ENCODE measurements at places on chromosomes 7 and 10.

- no peak for DNase-seq
These were observed 171.4 kb upstream of the NUPR2 start for GRCh38 chr7:56287429-56288138.

DNA sequence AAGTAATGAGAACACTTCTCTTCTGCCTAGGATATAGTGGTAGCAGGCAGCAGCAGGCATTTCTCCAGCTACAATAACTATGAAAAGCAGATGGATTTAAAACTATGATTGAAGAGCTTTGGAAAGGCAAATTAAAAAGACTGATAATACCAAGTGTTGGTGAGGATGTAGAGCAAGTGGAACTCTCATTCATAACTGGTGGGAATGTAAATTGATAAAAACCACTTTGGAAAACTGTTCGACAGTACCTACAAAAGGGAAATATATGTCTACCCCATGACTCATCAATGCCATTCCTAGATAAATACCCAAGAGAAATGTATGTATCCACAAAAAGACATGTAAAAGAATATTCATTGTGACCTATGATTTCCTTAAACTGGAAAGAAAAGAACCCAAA, 14.6 kb downstream of the ARMC3 start:
- no peak for DNase-seq

DNA sequence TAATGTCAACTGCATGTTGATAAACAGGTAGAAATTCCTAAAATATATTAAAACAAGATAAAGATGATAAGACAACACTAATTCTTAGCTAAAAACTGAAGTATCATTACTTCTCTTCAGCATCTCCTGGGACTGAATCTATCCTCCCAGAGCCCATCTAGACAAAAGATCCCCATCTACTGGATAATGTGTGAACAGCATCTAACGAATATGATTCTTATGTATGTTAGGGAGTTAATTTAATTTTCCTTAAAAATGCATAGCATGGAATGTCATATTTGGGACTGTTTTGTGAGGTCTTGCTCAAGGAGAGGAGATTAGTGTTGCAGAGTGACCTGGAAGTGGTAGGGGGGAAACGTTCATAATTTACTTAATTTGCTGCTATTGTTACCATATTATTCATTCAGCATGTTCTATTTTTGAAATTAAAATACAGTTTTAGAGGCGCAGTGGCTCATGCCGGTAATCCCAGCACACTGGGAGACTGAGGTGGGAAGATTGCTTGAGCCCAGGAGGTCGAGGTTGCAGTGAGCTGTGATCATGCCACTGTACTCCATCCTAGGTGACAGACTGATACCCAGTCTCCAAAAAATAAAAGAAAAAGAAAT, 305.1 kb upstream of the CSTF2T start:
- peak; percentile 12 for DNase-seq

DNA sequence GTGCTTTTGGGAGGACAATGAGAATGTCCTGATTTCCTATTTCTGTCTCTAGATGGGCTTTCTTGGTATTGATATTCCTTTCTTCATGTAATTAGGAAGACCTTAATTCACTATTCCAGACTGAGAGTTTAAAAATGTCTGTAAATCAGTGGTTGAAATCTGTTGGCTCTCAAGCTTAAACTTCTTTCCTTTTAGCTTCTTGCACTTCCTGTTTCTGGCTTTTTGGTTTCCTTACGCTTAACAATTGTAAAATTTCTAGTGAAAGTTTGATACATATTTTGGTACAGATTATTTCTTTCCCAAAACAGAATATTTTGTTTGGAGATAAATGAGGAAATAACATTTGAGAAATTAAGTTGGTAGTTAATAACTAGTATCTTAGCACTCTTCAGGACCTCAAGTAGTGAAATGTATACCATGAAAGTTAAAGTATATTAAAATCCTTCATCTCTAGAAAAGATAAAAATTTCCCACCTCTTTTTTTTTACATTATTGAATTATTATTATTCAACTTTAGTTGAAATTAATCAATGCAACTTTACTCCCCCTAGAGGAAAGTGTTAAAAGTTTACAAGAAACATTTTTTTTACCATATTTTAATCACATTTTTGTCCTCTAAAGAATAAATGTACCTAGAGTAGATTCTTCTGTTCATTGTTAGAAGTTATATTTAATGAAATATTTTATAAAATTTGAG, 137.2 kb downstream of the PHTF2 start:
- no peak for DNase-seq

- no peak for DNase-seq
These were observed 29.0 kb downstream of the CUBN start for GRCh38 chr10:17100586-17100985.
